ENCODE measurements at places on chromosomes 13 and 19. TPM values are rescaled to one million over a fixed set of nuclear protein-coding genes. Genes with fewer than 3 reads are reported as not detected.

GRCh38 chr19:38059897-38060296 is 152.9 kb downstream of the SIPA1L3 start:
- H3K4me3 ChIP-seq: no peak overlapping the region
- peaks cover 42% of the 10 kb centered on the region for H3K4me1 ChIP-seq
- DNase-seq: no peak

DNA sequence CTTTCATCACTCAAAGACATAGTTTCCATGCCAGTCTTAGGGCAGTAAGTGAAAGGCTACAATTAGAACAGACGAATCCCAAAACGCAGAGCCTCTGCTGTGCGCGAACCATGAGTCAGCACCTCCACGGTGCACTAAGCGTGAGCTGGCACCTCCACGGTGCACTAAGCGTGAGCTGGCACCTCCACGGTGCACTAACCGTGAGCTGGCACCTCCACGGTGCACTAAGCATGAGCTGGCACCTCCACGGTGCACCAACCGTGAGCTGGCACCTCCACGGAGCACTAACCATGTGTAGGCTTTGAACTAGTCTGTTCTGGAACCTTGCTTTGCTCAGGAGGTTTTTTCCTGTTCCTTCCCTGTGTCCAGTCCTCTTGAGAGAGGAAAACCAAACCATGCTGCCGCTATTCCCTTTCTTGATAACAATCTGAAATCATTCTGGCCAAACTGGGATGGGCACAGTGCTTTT is 120.6 kb downstream of the IRS2 start:
- peaks cover 17% of the 10 kb centered on the region for H3K4me1 ChIP-seq
- H3K27me3 ChIP-seq: peaks cover 3% of the 10 kb centered on the region
- no peaks in the 10 kb centered on the region for H3K36me3 ChIP-seq
- no peak overlapping the region for H3K4me3 ChIP-seq

DNA sequence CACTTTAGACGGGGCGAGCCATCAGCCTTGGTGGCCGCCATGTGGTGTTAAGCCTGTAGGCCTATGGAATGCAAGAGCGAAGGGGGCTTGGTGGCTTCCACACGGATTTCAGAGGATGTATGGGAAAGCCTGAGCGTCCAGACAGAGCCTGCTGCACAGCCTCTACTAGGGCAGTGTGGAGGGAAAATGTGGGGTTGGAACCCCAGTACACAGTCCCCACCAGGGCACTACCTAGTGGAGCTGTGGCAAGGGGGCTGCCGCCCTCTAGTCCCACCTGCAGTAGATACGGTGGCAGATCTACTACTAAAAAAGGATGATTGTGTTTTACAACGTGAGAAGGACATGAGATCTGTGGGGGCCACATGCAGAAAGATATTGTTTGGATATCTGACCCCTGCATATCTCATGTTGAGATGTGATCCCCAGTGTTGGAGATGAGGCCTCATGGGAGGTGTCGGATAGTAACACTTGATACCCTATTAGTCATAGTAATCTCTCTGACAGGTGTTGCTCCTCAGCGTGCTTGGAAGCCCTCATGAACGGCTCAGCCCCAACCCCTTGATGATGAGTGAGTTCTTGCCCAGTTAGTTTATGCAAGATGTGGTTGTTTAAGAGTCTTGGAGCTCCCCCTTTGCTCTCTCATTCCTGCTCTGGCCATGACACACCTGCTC is 45.6 kb downstream of the LHFPL6 start:
- H3K27me3 ChIP-seq: no peaks in the 10 kb centered on the region
- no peak for DNase-seq
- no peaks in the 10 kb centered on the region for H3K4me1 ChIP-seq

DNA sequence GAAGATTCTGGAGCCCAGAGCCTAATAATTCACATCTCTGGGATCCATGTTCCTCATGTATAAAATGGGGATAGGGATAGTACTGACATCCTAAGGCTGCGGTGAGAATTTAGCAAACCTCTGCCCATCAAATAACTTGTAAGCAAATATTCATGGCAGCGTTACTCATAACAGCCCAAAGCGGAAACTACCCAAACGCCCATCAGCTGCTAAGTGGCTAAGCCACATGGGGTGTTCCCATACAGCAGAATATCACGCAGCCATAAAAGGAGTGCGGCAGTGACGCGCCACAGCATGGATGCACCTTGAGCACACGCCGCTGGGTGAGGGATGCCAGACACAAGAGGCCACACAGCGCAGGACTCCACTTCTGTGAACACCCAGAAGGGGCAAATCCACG is 19.7 kb downstream of the VRK3 start:
- no peak overlapping the region for H3K4me3 ChIP-seq
- H3K4me1 ChIP-seq: no peaks in the 10 kb centered on the region
- peaks cover 81% of the 10 kb centered on the region for H3K36me3 ChIP-seq

DNA sequence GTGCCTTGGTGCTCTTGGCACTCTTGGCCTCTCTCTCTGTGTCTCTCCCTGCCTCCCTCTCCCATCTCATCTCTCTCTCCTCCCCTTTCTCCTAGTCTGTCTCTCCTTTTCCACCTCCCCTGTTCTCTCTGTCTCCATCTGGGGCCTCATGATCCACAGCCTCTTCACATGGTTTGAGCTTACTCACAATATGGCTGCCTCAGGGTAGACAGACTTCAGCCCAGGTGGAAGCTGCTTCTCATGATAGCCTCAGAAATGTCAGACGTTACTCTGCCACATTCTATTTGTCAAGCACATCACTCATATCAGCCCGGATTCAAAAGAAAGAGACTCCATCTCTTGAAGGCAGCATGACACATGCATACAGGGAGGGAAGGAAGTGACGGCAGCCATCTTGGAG is 18.4 kb upstream of the S1PR4 start:
- H3K4me1 ChIP-seq: peaks cover 8% of the 10 kb centered on the region
- no peak overlapping the region for H3K27ac ChIP-seq
- no peaks in the 10 kb centered on the region for H3K36me3 ChIP-seq
- H3K27me3 ChIP-seq: no peaks in the 10 kb centered on the region
- no peak overlapping the region for H3K4me3 ChIP-seq

DNA sequence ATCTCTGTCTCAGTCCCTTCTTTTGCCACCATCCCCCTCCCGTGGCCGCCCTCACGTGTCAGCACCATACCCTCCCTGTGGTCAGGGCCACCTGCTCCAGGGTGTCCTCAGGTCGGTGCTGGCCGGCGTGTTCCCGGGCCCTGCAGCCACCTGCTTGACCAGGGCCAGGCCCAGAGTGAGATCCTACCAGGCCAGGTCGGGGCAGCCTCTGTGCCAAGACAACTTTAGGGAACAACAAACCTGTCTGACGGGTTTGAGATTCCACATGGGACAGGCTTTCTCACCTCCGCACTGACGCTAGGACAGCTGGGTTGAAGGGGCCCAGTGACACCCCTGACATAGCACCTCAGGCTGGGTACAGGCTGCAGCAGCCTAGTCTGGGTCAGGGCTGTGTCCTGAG is 7.5 kb upstream of the SBNO2 start:
- DNase-seq: no peak
- H3K36me3 ChIP-seq: no peaks in the 10 kb centered on the region
- H3K4me1 ChIP-seq: peaks cover 5% of the 10 kb centered on the region
- no peak overlapping the region for H3K27ac ChIP-seq

DNA sequence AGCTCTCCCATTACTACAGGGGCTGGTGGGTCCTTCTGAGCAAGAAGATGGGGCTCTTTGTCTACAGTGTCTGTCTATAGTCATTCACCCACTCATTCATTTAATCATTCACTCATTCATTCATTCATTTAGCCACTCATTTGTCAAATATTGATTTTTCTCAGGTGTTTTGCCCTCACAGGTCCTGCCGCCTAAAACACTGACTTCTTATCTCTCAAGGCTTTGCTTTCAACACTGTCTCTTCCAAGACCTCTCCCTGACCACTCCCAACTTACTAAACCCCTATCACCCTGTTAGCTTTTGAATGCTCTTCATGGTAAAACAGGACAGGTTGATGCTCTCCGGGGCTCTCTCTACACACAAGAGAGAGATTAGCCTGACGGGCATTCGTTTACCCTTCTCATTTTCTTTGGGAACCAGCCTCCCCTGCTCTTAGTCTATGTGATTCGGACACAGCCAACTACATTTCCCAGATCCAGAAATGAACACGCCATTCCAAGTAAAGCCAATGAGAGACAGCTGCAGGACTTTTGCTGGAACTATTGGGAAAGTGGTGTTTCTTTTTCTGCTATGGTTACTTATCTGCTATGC is 22.7 kb downstream of the FAM187B start:
- H3K4me1 ChIP-seq: no peaks in the 10 kb centered on the region
- H3K27me3 ChIP-seq: no peaks in the 10 kb centered on the region
- H3K36me3 ChIP-seq: no peaks in the 10 kb centered on the region
- no peak overlapping the region for H3K4me3 ChIP-seq

DNA sequence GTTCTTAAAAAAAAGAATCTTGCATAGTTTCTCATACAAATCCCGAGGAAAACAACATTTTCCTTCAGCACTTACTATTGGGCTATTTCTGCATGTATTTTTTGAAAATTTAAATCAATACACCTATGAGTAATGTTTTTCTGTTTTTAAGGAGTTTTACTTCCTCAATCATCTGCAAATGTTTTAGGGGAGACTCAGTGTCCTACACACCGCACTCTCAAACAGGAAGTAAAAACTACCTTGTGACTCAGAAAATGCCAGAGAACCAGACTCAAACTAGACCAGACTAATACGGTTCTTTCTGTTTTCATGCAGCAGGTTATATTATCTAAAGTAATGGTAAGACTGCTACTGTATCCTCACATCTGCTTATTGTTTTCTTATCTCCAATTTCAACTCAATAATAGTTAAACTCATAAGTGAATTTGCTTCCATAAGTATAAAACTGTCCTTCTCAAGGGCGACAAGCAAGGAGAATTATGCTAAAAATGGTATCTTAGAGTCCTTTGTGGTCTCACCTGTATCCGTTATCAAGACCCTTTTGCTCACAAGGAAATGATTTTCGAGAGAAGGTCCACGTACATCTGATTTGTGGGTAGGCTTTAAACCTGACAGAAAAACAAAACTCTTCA is 52.5 kb downstream of the FLT3 start:
- H3K27me3 ChIP-seq: no peaks in the 10 kb centered on the region
- no peak for DNase-seq
- no peak overlapping the region for H3K4me3 ChIP-seq
- H3K4me1 ChIP-seq: no peaks in the 10 kb centered on the region
- no peak overlapping the region for H3K27ac ChIP-seq

- no peak overlapping the region for H3K4me3 ChIP-seq
- H3K27me3 ChIP-seq: no peaks in the 10 kb centered on the region
- H3K4me1 ChIP-seq: no peaks in the 10 kb centered on the region
- H3K36me3 ChIP-seq: no peaks in the 10 kb centered on the region
- H3K27ac ChIP-seq: no peak overlapping the region
Measured at GRCh38 chr13:66003558-66003957, 1226.6 kb downstream of the PCDH9 start.

- H3K27ac ChIP-seq: no peak overlapping the region
- H3K4me3 ChIP-seq: no peak overlapping the region
- peaks cover 3% of the 10 kb centered on the region for H3K4me1 ChIP-seq
- DNase-seq: no peak
- H3K27me3 ChIP-seq: no peaks in the 10 kb centered on the region
Measured at GRCh38 chr13:45333977-45334922, 6.7 kb downstream of the TPT1 start.

DNA sequence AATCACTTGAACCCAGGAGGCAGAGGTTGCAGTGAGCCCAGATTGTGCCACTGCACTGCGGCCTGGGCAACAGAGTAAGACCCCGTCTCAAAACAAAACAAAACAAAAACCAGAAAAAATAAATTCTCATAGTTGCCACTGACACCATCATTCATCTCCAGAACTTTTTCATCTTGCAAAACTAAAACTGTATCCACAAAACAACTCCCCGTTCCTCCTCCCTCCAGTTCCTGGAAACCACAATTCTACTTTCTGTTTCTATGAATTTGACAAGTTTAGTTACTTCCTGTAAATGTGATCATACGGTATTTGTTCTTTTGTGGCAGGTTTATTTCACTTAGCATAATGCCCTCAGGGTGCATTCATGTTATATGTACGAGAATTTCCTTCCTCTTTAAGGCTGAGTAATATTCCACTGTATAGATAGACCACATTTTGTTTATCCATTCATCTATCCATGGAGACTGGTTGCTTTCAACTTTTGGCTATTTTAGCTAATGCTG is 13.2 kb upstream of the ADGRE5 start:
- H3K4me3 ChIP-seq: no peak overlapping the region
- H3K4me1 ChIP-seq: peaks cover 15% of the 10 kb centered on the region
- no peaks in the 10 kb centered on the region for H3K36me3 ChIP-seq
- H3K27ac ChIP-seq: no peak overlapping the region
- no peaks in the 10 kb centered on the region for H3K27me3 ChIP-seq

GRCh38 chr19:45553464-45553863 is 31.1 kb downstream of the OPA3 start:
- H3K4me1 ChIP-seq: no peaks in the 10 kb centered on the region
- H3K4me3 ChIP-seq: no peak overlapping the region
- peak; percentile 18 for DNase-seq
- no peak overlapping the region for H3K27ac ChIP-seq
- peaks cover 16% of the 10 kb centered on the region for H3K36me3 ChIP-seq

- peaks cover 5% of the 10 kb centered on the region for H3K27me3 ChIP-seq
- H3K27ac ChIP-seq: no peak overlapping the region
- H3K4me3 ChIP-seq: no peak overlapping the region
- H3K36me3 ChIP-seq: no peaks in the 10 kb centered on the region
- no peak for DNase-seq
Measured at GRCh38 chr13:31045286-31046081, 113.0 kb downstream of the TEX26 start.

The SMIM44 gene
- total RNA-seq: not detected

The CGB1 gene
- total RNA-seq: not detected

The FBXO27 gene
- total RNA-seq: 8.7 TPM

The RDH8 gene
- total RNA-seq: not detected

The SERTAD3 gene
- total RNA-seq: 35.4 TPM
